NCI-H748 treated with DMSO at 0.1 percent for 48 hours (cell line): ENCODE measurements at places on chromosomes 1 and 21.

GRCh38 chr1:45922813-45923212, 119.4 kb downstream of the MAST2 start:
- no peak for DNase-seq

DNA sequence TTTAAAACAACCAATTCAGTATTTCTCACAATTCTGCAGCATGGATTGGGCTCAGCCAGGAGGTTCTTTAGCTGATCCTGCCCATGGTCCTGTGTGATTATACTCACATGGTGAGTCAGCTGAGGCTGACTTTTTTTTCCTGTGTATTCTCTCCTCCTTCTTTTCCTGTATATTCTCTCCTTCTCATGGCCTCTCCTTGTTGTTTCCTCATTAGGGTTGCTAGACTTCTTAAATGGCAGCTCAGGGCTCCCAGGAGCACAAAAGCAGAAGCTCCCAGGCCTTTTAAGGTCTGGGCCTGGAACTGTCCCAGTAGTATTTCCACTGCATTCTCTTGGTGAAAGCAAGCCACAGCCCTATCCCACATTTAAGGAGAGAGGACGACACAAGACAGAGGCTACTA, 26.8 kb downstream of the VANGL1 start:
- no peak for DNase-seq

DNA sequence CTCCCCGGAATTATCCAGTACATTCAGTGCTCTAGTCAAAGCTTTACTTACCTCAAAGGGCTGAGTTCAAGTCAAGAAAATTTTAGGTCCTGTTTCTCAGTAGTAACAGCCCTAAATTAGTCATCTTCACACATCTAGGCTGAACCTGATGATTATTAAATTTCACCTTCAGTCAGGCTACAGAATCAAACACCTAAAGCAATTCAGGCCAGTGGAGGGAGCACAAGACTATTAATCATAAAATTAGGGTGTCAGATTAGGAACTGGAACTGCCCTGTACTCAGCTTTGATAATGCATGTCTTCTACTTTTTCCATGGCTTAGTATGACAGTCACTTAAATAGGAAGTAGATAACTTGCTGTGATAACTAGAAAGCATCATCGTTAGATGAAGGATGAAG, 28.4 kb upstream of the BCAS2 start:
- DNase-seq, result no peak

DNA sequence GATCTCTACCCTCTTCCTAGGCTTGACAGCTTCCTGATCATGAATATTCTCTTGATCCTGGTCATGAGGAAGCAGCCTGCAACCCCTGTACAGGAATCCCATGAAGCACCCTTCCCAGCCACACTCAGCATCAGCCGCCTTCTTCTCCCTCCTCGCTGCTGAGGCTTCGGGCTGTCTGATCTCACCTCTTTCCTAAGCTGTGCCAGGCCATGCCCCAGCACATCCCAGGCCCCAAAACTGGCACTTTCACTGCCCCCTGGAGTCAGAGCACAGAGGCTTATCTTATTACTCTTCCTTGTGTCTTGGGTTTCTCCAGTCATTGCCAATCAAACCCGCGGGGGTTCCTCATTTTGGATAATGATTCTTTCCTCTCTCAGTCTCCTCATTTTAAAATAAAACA, 259.5 kb downstream of the RGS7 start:
- DNase-seq, result no peak

- DNase-seq, result no peak
These were observed 166.4 kb downstream of the PBX1 start for GRCh38 chr1:164725401-164725800.

GRCh38 chr21:33398361-33398760, 4.9 kb upstream of the IFNGR2 start:
- no peak for DNase-seq

- DNase-seq, result no peak
These were observed 115.8 kb upstream of the PBX1 start for GRCh38 chr1:164443166-164443565.

GRCh38 chr21:15208786-15209185, 144.0 kb upstream of the NRIP1 start:
- no peak for DNase-seq

- peak; percentile 21 for DNase-seq
These were observed 6.7 kb upstream of the WNT2B start for GRCh38 chr1:112501810-112502641.

- peak; percentile 9 for DNase-seq
These were observed 6.7 kb downstream of the UROD start for GRCh38 chr1:45018599-45019230.

DNA sequence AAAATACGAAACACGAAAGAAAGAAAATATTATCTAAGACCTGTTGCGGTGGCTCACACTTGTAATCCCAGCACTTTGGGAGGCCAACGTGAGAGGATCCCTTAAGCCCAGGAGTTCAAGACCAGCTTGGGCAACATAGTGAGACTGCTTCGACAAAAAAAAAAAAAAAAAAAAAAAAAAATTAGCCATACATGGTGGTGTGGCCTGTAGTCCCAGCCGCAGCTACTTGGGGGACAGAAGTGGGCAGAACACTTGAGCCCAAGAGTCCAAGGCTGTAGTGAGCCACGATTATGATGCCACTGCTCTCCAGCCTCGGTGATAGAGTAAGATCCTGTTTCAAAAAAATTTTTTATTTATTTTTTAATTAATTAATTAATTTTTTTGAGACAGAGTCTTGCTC, 1.5 kb upstream of the RAB13 start:
- DNase-seq, result no peak

DNA sequence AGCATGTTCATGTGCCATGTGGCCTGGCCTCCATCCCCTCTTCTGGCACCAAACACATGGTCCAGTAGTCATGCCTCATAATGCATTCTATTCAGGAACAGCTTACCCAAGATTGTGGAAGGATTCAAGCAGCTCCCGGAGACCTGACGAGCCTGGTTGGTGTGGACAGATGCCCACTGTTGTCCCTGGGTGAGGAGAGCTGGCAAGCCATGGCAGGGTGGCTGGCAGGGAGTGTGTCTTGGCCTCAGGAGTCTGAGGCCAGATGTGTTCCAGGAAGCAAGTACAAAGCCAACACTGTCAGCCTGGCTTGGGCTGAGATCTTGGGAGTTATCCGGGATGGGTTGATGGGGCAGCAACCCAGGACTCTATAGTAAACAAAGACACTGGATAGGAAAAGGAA, 7.3 kb upstream of the FABP3 start:
- DNase-seq, result no peak

GRCh38 chr1:160169553-160170399, 18.4 kb downstream of the ATP1A4 start:
- DNase-seq, result peak; percentile 71

DNA sequence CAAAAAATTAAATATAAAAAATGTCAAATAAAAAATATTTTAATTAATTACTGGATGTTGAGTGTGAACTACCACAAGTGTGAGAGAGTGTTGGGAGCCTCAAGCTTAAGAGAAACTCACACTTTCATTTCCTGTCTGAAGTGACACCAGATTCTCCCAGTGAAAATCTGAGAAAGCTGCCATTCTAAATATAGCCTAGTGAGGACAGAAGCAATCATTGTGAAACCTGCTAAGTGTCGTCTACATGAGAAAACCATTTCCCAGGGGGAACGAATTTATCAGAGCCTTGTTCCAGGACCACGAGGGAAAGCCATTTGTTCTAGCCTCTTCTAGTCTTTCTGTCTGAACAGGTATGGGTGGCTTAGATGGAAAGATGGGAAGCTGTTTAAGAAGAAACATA, 329.3 kb upstream of the PRMT6 start:
- DNase-seq, result no peak

DNA sequence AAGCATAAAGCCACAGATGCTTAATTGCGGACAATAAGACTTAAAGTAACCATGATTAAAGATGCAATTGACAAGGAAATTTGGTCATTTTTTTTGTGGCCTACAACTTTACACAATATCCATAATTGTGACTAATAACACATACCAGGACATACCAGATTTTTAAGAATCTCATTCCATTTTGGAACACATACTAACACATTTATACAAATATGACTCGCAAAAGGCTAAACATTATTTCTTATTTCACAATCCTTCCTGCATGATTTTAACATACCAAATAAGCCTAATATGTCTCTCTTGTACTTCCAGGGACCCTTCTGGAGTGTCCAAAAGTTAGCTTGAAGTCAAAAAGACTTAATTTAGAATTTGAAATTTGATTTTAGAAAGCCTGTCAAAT, 48.8 kb downstream of the DR1 start:
- DNase-seq, result no peak

DNA sequence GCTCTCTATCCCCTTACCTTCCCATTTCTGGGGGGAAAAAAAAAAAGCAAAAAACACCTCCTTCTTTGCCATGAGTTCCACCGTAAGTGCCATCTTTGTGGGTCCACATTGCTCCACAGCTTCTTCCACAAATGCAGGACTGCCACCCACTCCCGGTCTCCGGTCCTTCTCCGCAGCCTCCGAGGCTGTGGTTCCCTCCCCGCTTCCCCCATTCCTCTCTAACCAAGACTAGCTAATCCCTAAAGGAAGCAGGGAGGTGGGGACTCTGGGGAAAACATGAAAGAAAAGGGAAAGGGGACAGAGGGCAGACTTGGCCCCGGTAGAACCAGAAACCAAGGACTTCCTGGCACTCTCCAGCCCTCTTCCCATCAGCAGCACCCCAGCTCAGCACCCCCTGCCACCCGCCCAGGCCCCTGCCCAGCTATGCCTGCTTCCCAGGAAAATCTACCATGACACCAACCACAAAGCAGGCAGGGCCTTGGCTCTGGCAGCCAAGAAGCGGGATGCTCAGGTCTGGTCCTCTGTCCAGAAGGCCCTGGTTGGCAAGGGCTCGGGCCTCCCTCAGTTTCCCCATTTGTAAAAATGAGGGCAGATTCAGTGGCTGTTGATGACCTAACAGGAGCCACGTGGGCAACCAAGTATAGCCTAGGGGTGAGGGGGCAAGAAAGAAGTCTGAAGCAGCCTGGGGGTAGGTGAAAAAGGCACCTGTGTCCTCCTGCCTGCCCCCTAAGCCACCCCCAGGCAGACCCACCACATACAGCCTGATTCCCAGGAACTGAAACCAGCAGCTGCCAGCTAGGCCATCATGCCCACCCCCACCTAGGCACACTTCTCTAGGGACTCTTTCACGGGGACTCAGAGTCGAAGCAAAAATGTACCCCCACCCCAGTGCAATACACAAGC, 2.5 kb downstream of the EPHA2 start:
- no peak for DNase-seq

DNA sequence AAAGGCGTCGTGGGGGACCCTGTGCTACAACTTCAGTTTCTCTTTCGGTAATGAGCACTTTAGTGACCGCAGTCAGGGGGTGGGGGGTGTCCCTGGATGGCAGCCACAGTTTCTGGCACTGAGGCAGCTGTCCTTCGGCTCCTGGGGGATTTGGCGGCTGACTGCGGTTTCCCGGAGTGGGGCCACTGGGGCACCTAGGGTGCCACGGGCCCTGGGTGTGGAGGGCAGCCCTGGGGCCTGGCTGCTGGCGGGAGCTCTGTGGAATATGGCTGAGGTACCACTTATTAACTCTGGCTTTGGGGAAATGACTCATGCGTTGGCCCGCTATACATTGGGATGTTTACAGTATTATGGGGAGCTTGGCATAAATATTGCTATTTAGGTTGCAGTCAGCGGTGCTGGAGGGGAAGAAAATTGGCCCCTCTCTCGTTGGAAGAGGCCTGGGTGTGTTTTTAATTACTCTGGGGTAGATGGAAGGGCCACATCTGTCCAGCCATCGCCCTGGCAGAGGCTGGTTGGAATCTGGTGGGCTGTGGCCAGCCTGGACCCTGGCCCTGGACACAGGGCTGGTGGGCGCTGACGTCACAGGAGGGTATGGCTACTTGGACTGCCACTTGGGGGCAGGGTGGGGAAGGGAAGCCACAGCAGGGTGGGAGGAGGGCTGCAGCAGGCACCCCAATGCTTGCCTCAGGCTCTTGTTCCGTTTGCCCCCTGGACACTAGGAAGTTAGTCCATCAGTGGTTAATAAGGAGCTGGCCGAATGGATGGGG, 2.0 kb downstream of the EPHB2 start:
- DNase-seq, result no peak

DNA sequence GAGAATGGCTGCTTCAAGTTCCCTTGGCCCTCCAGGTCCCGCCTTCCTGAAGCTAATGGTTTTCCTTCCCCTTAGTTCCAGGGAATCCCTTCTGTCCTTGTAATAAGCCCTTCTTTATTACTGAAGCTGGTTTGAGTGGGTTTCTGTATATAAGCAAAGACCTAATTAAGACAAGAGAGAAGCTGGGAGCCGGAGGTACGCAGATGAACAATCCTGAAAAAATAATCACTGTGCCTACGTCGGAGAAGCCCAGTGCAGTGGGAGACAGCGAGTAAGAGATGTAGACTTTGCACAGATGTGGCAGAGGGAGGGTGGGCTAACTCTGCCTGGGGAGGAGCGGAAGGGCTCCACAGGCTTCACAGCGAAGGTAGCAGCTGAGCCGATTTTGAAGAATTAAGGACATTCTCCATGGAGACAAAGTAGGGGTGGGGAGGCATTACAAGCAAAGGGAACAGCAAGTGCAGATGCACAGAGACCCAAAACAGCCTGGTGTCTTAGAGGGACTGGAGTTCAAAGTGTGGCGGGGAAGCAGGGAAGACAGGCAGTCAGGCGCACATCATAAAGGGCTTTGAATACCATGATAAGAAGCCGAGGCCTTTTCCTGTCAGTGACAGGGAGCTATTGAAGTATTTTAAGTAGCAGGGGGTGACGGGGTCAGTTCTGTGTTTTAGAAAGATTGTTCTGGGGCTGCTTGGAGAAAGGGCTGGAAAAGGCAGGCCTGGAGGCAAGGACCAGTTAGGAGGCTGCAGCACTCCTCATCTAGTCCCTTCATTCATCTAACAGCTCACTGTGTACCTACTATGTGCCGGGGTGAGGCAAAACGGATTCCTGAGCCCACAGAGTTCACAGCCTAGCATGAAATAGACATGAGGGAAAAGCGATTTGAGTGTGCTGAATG, 6.5 kb downstream of the RIMS3 start:
- no peak for DNase-seq

DNA sequence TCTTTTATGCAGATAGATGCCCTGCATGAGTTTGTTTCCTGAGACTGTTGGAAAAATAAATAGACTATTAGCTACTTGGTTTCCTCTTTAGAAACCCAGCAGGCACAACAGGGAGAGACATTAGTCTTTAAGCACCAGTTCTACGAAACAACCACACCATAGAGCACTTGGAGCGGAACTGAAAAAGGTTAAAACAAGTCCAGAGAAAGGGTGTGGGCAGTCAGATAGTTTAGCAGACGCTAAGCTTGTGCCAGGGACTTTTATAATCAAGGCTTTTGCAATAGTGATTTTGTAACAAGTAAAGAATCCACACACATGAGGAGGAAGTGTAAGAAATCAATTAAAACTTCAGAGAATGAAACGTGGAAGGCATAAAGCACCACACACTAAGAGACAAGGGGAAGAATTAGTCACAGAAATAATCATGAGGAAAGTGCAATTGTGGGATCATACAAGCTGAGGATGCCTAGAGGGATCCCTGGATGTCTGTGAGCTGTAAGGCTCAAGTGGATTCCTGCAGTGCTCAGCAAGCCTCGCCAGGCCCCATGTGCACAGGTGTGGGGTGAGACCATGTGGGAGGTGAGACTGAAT, 37.8 kb upstream of the TLR5 start:
- no peak for DNase-seq

DNA sequence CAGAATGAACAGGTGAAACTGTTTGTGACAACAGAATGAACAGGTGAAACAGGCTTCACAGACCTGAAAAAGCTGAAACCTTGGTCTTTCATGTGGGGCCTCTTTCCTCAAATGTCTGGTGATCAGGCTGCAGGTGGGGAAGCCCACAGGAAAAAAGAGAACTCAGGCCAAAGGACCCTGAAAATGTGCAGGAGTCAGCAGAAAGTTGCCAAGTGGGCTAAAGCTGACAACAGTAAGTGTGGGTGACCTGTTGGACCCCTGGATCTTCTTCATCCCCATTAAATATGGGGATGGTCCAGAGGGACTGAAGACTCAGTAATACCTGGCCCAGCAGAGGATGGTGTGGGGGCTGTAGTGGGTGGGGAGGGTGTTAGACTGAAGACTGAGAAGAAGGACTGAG, 9.1 kb upstream of the CHIT1 start:
- no peak for DNase-seq
